ENCODE measurements at places on chromosomes 16 and 17.

- no peak for DNase-seq
Measured at GRCh38 chr17:71071041-71071440, 901.7 kb downstream of the KCNJ2 start.

- DNase-seq: no peak
Measured at GRCh38 chr16:21598701-21599121, 666 bp upstream of the METTL9 start.

DNA sequence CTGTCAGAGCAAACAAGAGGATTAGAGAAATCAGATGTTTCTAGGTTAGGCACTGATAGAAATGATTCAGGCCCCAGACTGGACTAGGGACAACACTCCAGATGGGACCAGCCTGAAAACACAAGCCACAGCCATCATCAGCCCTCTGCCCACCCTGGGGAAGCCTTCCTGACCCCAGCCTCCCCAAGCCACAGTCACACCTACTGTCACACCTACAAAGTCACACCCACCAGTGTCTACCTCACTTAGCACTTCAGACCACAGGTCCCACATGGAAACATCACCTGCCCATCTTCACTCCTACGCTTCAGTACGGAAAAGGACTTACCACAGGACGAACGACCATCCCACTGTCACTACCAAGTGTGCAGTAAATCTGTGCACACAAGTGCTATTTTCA, 197.9 kb downstream of the ZFHX3 start:
- DNase-seq: no peak

DNA sequence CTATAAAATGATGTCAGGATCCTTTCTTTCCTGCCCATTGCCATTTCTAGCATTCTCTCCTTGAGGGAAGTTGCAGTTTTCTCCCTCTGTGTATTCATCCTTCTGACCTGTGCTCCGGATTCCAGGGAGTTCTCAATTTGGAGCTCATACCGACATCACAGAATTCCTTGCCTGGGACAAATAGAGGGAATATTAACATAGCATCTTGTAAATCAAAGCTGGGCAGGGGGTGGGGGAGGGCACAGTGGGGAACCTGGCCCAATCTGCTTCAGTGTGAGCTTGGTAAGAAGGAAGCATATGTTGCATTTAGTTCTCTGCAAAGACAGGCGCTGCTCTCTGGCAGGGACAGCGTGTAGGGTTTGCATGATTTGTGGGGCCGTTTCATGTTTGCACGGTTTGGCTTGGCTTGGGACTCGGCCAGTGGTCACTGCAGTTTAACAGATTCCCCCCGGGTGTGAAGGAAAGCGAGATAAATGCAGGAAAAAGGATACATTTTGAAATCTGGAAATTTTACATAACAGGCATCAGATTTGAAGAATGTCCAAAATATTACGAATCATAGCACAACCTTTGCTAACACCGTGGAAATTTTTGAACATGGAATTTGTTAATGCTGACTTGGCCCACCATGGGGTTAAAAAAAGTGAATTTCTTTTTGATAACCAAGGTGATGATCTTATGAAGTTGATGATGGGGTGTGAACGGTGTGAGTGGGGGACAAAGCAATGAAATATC, 178.0 kb downstream of the WWOX start:
- DNase-seq: no peak

DNA sequence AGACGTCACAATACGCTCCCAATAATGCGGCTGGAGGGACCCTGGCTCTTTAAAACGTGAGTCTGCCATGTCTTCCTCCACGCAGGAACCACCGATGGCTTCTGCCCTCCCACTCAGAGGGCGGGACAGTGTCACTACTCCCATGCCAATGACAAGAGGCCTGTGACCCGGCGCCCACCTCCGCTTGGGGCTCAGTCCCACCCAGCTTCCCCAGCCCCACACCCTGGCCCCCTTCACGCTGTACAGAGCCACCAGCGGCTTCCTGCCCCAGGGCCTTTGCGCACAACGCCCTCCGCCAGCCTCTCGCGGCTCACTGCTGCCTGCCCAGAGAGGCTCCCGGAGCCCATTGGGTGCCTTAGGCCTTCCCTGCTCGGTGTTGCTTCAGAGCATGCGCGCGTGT, 29.5 kb upstream of the ZNF469 start:
- no peak for DNase-seq

- no peak for DNase-seq
Measured at GRCh38 chr17:9522074-9522473, 53.5 kb downstream of the STX8 start.

GRCh38 chr17:77145612-77146245, 5.0 kb downstream of the SEC14L1 start:
- DNase-seq: no peak

Measured in stimulated activated CD8-positive, alpha-beta memory T cell treated with anti-CD3 and anti-CD28 coated beads, Interleukin-4, amount 100 ng/mL, for 4 hours (primary cell).